ENCODE measurements at places on chromosomes 4 and X. TPM values are rescaled to one million over a fixed set of nuclear protein-coding genes. Genes with fewer than 3 reads are reported as not detected.

GRCh38 chr4:156656896-156657295, 314.7 kb downstream of the PDGFC start:
- H3K36me3 ChIP-seq = no peaks in the 10 kb centered on the region
- H3K4me1 ChIP-seq = no peaks in the 10 kb centered on the region
- no peak for DNase-seq
- H3K4me3 ChIP-seq = no peak overlapping the region
- no peaks in the 10 kb centered on the region for H3K27me3 ChIP-seq
- no peak overlapping the region for H3K27ac ChIP-seq

- H3K4me1 ChIP-seq = no peaks in the 10 kb centered on the region
- H3K27me3 ChIP-seq = no peaks in the 10 kb centered on the region
- no peak for DNase-seq
- no peak overlapping the region for H3K27ac ChIP-seq
- no peaks in the 10 kb centered on the region for H3K36me3 ChIP-seq
Measured at GRCh38 chr4:132297346-132297745, 851.7 kb upstream of the PCDH10 start.

- no peak overlapping the region for H3K4me3 ChIP-seq
- H3K27ac ChIP-seq = no peak overlapping the region
- H3K4me1 ChIP-seq = no peaks in the 10 kb centered on the region
- DNase-seq = no peak
- H3K36me3 ChIP-seq = no peaks in the 10 kb centered on the region
- H3K27me3 ChIP-seq = no peaks in the 10 kb centered on the region
Measured at GRCh38 chrX:116277351-116278225, 107.0 kb downstream of the AGTR2 start.

DNA sequence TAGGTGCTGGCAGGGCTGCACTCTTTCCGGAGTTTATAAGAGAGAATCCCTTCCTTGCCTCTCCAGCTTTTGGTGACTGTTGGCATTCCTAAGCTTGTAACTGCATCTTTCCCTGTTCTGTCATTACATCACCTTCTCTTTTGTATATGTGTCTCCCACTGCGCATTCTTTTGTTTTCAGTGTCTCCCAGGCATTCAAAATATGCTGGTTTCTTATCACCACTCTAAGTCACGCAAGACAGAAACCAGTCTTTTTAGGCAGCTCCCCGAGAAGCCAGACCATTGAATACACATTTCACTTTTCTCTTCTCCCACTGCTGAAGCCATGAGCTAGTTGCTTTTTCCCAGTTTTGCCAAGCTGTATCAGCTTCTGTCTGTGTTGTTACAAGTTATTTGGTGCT, 71.0 kb downstream of the LAS1L start:
- no peaks in the 10 kb centered on the region for H3K36me3 ChIP-seq
- no peak overlapping the region for H3K4me3 ChIP-seq
- H3K27ac ChIP-seq = no peak overlapping the region
- H3K4me1 ChIP-seq = no peaks in the 10 kb centered on the region

DNA sequence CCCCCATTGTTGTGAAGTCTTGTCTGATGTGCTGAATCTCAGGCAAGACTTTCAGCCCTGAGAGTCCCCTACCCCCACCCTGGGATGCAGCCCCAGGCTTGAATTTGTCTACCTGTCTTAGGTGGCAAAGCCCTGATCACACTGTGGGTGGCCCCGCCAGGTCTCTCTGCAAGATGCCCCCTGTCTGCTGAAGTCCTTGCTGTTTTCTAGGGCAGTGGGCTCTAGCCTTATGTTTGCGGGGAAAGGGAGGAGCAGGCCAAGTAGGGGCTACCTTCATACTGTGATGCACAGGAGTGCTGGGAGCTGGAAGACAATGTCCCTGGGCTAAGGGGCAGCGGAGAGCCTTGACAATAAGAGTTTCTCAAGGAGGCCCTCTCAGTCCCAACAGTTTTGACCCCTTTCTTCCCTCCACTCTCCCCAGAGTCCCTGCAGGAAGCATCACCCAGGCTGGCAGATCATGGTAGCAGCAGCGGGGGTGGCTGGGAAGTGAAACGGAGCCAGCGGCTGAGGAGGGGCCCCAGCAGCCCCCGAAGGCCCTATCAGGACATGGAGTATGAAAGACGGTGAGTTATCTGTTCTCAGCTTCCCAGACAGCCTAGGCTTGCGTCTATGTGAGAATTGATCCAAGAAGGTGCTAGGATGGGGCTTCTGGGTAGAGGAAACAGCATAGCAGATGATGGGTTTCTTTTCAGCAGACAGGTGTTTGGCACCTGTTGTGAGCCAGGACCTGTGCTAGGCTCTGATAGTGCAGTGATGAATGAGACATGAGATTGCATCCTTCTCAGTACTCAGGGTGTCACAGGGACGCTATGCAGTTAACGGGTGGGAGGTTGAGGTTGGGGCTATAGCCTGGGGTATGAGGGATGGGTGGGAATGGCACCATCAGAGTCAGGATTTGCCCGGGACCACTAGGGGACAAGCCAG, 2.2 kb downstream of the RBM10 start:
- H3K36me3 ChIP-seq = no peaks in the 10 kb centered on the region
- no peak overlapping the region for H3K4me3 ChIP-seq
- no peak for DNase-seq
- peak overlapping the region; percentile 95 for H3K27ac ChIP-seq
- no peaks in the 10 kb centered on the region for H3K4me1 ChIP-seq
- no peaks in the 10 kb centered on the region for H3K27me3 ChIP-seq

GRCh38 chr4:152090543-152090942, 329.7 kb upstream of the GATB start:
- H3K27me3 ChIP-seq = no peaks in the 10 kb centered on the region
- no peaks in the 10 kb centered on the region for H3K4me1 ChIP-seq
- no peaks in the 10 kb centered on the region for H3K36me3 ChIP-seq
- H3K27ac ChIP-seq = no peak overlapping the region

DNA sequence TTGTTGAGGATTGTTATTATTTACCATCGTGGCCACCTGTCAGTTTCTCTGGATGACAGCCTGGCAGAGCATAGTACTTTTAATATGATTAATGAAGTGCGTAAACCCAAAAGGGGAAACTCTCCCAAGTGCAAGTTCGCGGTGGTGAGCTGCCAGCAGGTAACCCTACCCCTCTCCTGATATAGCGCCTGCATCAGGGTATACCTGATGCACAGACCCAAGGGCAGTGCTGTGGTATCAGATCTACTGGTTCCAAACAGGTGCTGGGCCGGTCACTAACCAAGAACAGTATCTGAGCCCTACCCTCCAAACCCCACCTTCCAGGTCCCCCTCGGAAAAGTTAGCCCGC, 1.6 kb downstream of the RNF150 start:
- no peaks in the 10 kb centered on the region for H3K4me1 ChIP-seq
- DNase-seq = no peak
- no peaks in the 10 kb centered on the region for H3K36me3 ChIP-seq
- H3K27me3 ChIP-seq = no peaks in the 10 kb centered on the region
- peak overlapping the region; percentile 66 for H3K4me3 ChIP-seq

DNA sequence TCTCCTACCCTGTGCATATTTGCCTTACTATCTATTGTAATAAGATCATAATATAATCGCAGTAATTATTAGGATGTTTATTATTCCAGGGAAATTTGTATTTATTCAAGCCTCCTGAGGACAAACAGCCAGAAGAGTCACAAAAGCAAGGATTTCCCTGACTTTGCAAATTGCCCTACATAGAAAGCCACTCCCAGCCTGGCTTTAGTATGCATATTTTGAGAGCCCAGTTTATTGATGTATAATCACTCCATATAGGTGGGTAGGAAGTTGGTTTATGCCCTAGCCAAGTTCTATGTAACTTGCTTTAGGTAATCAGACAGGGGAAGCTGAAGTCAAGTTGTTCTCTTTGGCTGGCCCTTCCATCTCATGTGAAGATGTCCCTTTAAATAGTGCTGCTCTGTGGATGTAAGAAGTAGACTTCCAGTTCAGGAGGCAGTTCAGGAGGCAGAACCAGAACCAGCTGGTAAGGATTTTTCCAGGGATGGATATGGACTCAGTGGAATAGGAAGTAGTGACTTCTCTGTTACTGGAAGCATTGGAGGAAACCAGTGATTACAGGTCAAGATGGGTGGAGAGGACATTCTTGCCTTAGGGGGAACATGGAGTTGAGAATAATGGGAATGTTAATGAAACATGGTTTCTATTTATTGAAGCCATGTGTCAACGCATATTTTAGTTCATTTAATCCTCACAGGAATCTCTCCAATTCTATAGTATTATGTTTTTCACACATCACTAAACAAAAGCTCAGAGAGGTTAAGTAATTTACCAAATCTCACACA, 70.5 kb upstream of the KIT start:
- no peaks in the 10 kb centered on the region for H3K4me1 ChIP-seq
- no peaks in the 10 kb centered on the region for H3K36me3 ChIP-seq
- no peak for DNase-seq
- no peak overlapping the region for H3K4me3 ChIP-seq

GRCh38 chr4:82430964-82431745, 765 bp downstream of the ENOPH1 start:
- DNase-seq = no peak
- no peaks in the 10 kb centered on the region for H3K27me3 ChIP-seq
- no peaks in the 10 kb centered on the region for H3K36me3 ChIP-seq
- H3K4me3 ChIP-seq = peak overlapping the region; percentile 87
- H3K4me1 ChIP-seq = no peaks in the 10 kb centered on the region

DNA sequence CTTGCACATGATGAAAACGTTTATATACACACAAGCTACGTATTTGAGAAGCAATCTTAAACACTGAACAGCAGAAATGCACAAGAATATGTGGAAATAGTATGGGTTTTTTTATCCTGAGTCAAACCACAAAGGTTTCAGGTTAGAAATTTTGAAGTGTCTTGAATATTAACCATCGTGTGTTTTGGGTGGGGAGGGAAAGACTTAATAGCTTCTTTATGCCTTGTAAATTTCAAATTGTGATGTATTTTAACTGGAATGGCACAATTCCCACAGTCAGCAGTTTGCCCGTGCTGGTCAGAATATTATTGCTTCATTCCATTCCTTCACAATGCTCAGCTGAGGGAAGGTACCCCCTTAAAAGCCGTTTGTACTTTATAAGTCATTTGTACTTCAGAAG, 67.4 kb upstream of the WDR1 start:
- H3K4me1 ChIP-seq = no peaks in the 10 kb centered on the region
- no peak overlapping the region for H3K27ac ChIP-seq
- H3K4me3 ChIP-seq = no peak overlapping the region
- no peaks in the 10 kb centered on the region for H3K36me3 ChIP-seq

- H3K4me1 ChIP-seq = no peaks in the 10 kb centered on the region
- H3K27ac ChIP-seq = no peak overlapping the region
- no peak overlapping the region for H3K4me3 ChIP-seq
- DNase-seq = no peak
- H3K36me3 ChIP-seq = no peaks in the 10 kb centered on the region
Measured at GRCh38 chr4:169098969-169099690, 89.1 kb upstream of the CBR4 start.

GRCh38 chr4:81594490-81595159, 122.9 kb upstream of the RASGEF1B start:
- H3K36me3 ChIP-seq = no peaks in the 10 kb centered on the region
- no peak for DNase-seq
- no peaks in the 10 kb centered on the region for H3K27me3 ChIP-seq
- no peak overlapping the region for H3K4me3 ChIP-seq

- no peaks in the 10 kb centered on the region for H3K4me1 ChIP-seq
- H3K27ac ChIP-seq = no peak overlapping the region
- DNase-seq = no peak
- no peaks in the 10 kb centered on the region for H3K36me3 ChIP-seq
- H3K4me3 ChIP-seq = no peak overlapping the region
Measured at GRCh38 chrX:118530219-118530911, 34.8 kb downstream of the DOCK11 start.

DNA sequence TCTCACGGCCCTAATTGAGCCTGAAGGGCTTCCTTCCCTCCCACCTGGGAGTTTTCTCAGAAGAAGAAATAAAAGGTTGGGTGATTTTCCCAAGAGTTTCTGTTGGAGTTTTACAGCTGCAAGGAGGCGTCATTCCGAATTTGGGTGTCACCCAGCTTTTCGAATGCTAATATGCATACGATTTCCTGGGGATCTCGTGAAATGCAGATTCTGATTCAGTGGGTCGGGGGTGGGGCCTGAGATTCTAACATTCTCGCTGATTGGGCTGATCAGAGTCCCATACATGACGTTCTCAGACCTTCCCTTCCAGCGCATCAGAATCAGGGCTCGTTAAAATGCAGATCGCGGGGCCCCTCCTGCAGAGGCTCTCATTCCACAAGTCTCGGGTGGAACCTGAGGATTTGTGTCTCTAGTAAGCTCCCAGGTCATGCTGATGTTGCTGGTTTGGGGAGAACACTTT, 125.8 kb upstream of the STX18 start:
- DNase-seq = no peak
- H3K4me1 ChIP-seq = no peaks in the 10 kb centered on the region
- H3K27me3 ChIP-seq = no peaks in the 10 kb centered on the region
- no peaks in the 10 kb centered on the region for H3K36me3 ChIP-seq
- no peak overlapping the region for H3K4me3 ChIP-seq

GRCh38 chrX:63746278-63746677, 38.7 kb downstream of the ARHGEF9 start:
- no peaks in the 10 kb centered on the region for H3K4me1 ChIP-seq
- no peak for DNase-seq
- H3K36me3 ChIP-seq = no peaks in the 10 kb centered on the region
- H3K4me3 ChIP-seq = no peak overlapping the region

DNA sequence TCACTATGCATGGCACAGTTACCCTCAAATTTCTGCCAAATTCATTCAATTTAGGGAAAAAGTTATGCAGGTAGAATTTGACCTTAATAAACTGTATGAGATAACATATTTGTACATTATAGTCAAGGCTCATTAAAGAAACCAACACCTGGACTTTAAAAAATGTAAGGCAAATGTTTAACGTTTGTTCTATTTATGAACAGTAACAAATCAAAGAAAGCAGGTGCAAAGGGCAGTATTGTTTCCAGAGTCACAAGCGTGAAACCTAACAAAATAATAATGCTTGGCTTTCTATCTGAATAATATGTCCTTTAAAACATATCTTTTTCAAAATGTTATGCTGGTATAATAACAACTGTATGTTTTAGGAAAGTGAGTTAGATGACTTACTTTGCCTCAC, 41.2 kb downstream of the LIN54 start:
- H3K4me3 ChIP-seq = no peak overlapping the region
- no peaks in the 10 kb centered on the region for H3K36me3 ChIP-seq
- no peaks in the 10 kb centered on the region for H3K27me3 ChIP-seq
- no peak overlapping the region for H3K27ac ChIP-seq

GRCh38 chr4:177485528-177485927, 43.3 kb upstream of the AGA start:
- H3K4me3 ChIP-seq = no peak overlapping the region
- no peak for DNase-seq
- no peaks in the 10 kb centered on the region for H3K4me1 ChIP-seq
- H3K36me3 ChIP-seq = no peaks in the 10 kb centered on the region

- no peaks in the 10 kb centered on the region for H3K36me3 ChIP-seq
- H3K27ac ChIP-seq = no peak overlapping the region
- H3K4me1 ChIP-seq = no peaks in the 10 kb centered on the region
- no peaks in the 10 kb centered on the region for H3K27me3 ChIP-seq
Measured at GRCh38 chrX:112867570-112867969, 26.9 kb upstream of the AMOT start.

Gene ACSL1
- total RNA-seq = 98.4 TPM

Gene PHOX2B
- total RNA-seq = not detected

Gene TBX22
- not detected for total RNA-seq

Gene ANKRD37
- total RNA-seq = 6.3 TPM

Gene NSG1
- total RNA-seq = 11.2 TPM

Gene ASB11
- total RNA-seq = not detected

Gene SHROOM4
- 11.3 TPM for total RNA-seq

Gene HSFX4
- total RNA-seq = not detected

Gene USP17L29
- total RNA-seq = not detected

Data from uterus (tissue), 4 donors.